Chondrocyte (in vitro differentiated cells): ENCODE measurements at places on chromosomes 5 and 9.

DNA sequence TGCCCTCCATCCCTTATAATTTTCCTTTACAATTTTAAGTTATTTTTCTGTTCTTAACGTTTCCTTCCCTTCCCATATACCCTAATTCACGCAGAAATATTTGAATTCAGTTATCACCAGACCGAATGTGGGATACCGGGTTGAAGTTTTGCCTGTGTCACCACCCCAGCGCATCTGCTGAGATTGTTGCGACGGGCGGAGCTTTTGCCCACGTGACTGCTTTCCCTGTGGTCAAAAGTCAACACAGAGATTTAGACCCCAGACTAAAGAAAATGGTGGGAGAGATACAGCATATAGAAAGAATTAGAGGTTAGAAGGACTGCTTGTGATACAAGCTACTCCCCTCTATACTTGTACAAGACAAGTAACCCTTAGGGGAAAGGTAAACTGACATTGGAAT lies 326.4 kb upstream of the CTNND2 start:
- no peak for DNase-seq
- peaks cover 2% of the 10 kb centered on the region for H3K36me3 ChIP-seq
- no peak overlapping the region for H3K4me3 ChIP-seq
- no peak overlapping the region for H3K27ac ChIP-seq
- H3K27me3 ChIP-seq: peaks cover 5% of the 10 kb centered on the region
- H3K4me1 ChIP-seq: no peaks in the 10 kb centered on the region

DNA sequence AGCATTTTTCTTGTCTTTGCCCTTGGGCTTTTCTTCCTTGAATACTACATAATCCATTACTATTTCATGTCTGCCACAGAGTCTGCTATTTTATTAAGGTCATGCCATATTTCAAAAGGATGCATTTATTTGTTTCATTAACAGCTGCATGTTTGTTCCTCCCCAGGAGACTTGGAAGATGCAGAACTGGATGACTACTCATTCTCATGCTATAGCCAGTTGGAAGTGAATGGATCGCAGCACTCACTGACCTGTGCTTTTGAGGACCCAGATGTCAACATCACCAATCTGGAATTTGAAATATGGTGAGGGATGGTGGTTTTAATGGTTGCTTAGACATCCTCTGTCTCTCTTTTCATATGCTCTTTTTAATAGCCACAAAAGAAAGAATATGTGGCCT lies 4.0 kb downstream of the IL7R start:
- no peak overlapping the region for H3K4me3 ChIP-seq
- H3K36me3 ChIP-seq: peaks cover 2% of the 10 kb centered on the region
- no peak for DNase-seq
- H3K27ac ChIP-seq: no peak overlapping the region

DNA sequence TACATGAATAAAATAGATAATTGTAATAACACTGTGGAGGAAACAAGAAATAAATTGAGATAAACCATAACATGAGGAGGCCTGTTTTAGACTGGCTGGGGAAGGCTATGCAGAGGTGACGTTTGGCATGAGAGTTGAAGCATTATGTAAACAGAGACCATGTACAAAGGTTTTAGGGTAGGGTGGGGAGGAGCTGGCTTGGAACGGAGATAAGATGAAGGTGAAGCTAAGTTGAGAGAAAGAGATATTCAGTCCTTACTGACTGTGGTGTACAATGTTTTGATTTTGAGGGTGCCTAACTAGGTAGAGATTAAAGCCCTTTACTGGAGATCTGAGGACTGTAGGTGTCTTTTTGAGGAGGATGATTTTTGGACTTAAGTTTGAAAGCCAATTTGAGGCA lies 17.8 kb downstream of the MAN2A1 start:
- DNase-seq: no peak
- no peak overlapping the region for H3K4me3 ChIP-seq
- H3K36me3 ChIP-seq: no peaks in the 10 kb centered on the region
- H3K27ac ChIP-seq: no peak overlapping the region

- no peak overlapping the region for H3K4me3 ChIP-seq
- no peak overlapping the region for H3K27ac ChIP-seq
- no peaks in the 10 kb centered on the region for H3K36me3 ChIP-seq
Observed at GRCh38 chr9:93317495-93318094, 133.7 kb downstream of the WNK2 start.

- H3K27me3 ChIP-seq: no peaks in the 10 kb centered on the region
- H3K4me3 ChIP-seq: no peak overlapping the region
- peaks cover 5% of the 10 kb centered on the region for H3K36me3 ChIP-seq
- DNase-seq: no peak
- H3K27ac ChIP-seq: no peak overlapping the region
Observed at GRCh38 chr9:136002881-136003280, 41.7 kb upstream of the UBAC1 start.

- H3K4me1 ChIP-seq: peaks cover 16% of the 10 kb centered on the region
- H3K36me3 ChIP-seq: peaks cover 3% of the 10 kb centered on the region
- H3K27ac ChIP-seq: no peak overlapping the region
- peak; percentile 91 for DNase-seq
Observed at GRCh38 chr5:115815693-115816225, 700 bp downstream of the CDO1 start.
